ENCODE measurements at places on chromosomes 3 and 15.

GRCh38 chr3:133408366-133408765 is 8.5 kb downstream of the BFSP2 start:
- DNase-seq: no peak

DNA sequence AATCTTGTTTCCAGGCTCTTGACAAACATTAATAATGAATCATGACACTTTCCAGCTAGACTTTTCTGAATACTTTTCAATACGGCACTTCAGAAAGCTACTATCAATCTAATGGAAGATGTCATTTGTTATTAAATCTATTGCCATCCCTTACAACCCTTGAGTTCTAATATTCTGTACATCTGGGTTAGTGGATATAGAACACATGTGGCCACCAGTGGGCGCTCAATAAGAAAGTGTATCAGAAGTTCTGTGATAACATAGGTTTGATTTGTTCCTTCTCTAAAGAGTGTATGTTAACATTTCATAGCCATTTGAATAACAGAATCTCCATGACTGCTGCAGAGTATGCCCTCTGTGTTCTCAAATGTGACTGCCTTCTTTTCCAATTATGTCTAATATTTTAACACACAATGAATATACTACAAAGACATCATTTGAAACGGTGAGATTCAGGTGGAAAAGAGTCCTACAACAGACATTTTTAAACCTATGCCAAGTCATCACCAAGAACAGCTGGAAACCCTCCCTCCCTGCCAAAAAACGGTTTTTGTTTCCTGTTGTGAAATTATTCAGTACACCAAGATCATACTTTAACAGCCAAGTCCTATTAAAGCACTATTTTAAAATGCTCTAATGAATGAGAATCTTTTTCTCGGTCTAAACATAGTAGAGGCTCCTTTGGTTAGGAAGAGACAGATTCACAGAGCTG is 22.2 kb downstream of the ALDH1A2 start:
- DNase-seq: no peak

- no peak for DNase-seq
Measured at GRCh38 chr15:81303244-81304225, 20.4 kb downstream of the STARD5 start.

DNA sequence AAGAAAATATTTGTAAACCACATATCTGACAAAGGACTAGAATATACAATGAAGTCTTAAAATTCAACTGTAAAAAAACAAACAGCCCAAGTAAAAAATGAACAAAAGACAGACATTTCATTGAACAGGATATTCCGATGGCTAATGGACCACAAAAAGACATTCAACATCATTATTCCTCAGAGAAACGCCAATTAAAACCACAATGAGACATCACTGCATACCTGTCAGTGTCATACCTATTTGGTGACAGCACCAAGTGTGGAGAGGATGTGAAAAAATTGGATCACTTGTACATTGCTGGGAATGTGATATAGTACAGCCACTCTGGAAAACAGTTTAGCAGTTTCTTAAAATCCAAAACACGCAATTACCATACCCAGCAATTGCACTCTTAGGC is 29.9 kb upstream of the TJP1 start:
- DNase-seq: no peak

DNA sequence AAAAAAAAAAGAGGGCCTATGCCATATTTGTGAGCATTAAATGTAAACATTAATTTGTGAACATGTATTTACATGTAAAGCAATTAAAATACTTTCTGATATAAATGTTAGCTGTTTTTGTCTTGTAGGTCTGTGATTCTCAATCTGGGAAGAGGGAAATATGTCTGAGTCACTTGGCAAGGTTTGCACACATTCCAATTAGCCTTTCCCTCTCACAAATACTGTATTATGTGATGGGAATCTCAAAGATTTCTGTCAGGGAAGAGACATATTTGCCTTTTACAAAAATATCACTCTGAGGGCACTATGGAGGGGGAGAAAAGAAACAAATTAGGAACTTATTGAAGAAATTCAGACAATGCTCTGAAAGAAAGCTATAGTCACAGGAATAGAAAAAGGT is 483.6 kb downstream of the GBE1 start:
- no peak for DNase-seq

GRCh38 chr3:122427857-122428471 is 12.1 kb upstream of the WDR5B start:
- no peak for DNase-seq

- DNase-seq: no peak
Measured at GRCh38 chr3:187628169-187628568, 42.0 kb downstream of the SST start.

GRCh38 chr15:93524432-93524831 is 435.4 kb upstream of the RGMA start:
- DNase-seq: no peak

GRCh38 chr3:164479406-164479805 is 598.9 kb downstream of the SI start:
- no peak for DNase-seq

DNA sequence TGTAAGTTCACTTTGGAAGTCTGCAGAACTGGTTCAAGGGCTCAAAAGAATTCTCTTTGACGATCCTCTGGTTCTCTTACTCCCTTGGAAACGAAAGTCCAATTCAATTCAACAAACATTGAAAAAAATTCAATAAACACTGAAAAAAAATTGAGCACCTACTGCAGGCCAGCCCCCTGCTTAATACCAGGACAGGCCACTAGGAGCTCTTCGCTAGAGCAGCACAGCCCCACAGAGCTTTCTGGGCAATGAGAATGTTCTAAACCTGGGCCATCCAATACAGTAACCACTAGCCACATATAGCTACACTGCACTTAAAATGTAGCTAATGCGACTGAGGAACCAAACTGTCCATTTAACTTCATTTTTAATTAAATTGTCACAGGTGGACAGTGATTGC is 50.4 kb upstream of the DCLK3 start:
- DNase-seq: no peak

GRCh38 chr15:67405208-67406191 is 115.4 kb upstream of the C15orf61 start:
- DNase-seq: no peak

GRCh38 chr15:33007303-33007855 is 187.1 kb downstream of the FMN1 start:
- no peak for DNase-seq

- no peak for DNase-seq
Measured at GRCh38 chr3:129288446-129288845, 9.8 kb downstream of the HMCES start.

DNA sequence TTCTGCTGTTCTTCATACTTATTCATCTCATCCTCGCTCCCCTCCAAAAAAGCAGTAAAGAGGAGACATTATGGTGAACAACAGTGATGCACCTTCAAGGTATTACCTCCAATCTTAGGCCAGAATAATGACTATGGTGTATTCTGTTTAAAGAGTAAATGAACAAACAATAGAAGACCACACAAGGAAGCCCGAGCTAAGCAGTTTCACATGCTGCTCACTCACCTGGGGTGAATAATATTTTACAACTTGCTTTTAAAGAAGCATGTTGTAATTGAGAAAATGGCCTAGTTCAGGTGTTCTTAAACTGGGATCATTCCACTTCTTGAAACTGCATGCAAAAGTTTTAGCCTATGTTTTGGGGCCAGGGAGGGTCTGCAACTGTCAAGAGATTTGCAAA is 581.2 kb downstream of the FOXP1 start:
- no peak for DNase-seq

GRCh38 chr15:90599116-90599515 is 69.4 kb downstream of the CRTC3 start:
- DNase-seq: no peak

DNA sequence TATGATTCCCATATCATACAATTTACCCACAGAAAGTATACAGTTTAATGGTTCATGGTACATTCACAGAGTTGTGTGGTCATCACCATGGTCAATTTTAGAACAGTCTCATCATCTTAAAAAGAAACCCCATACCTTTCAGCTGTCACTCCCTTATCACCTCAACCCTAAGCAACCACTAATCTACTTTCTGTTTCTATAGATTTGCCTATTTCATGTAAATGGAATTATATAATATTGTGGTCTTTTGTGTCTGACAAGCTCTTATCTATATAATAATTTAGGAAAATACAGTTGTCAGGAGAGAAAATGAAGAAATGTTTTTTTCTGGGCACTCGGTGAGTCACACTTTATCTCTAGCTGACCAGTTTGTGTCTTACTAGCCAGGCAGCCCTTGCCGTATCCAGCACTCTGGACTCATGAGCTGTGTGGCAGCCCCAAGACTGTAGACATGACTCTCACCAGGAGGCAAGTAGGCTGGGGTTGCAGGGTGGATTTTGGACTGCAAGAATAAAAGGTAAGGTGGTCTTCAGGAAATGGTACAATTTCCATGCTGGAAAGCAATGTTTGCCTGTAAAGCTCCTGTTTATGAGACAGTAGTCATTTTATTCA is 234.6 kb downstream of the THRB start:
- DNase-seq: no peak

DNA sequence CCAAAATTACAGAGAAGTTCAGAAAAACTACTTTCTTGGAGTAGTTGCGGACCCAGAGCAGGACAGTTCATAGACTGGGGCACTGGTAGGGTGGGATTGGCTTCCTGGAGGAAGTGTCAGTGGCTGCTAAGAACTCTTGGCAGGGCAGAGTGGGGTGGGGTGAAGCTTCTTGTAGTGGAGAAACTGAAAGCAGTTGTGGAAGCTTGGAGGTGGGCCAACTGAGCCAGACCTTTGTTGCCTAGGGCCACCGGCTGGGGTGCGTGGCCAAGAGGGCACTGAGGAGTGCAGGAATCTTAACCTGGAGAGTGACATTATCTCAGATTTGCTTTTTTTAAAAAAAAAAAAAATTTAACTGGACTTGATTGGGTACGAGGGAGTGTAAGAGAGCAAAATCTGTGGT is 3.1 kb downstream of the KAT2B start:
- DNase-seq: peak; percentile 7

DNA sequence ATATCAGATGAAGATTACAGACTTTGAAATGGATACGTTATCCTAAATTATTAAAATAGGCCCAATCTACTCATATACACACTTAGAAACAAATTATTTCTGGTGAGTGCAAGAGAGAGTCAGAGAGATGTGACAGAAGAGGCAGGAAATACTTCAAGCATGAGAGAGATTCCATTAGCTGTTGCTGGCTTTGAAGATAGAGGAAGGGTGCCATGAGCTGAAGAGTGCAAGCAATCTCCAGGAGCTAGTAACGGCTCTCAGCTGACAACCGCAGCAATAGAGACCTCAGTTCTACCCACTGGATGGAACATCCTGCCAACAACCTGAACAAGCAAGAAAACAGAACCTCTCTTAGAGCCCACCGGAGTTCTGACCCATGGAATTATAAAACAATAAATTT is 270.7 kb upstream of the SLITRK3 start:
- no peak for DNase-seq

- no peak for DNase-seq
Measured at GRCh38 chr15:98321896-98322295, 326.4 kb upstream of the IGF1R start.

DNA sequence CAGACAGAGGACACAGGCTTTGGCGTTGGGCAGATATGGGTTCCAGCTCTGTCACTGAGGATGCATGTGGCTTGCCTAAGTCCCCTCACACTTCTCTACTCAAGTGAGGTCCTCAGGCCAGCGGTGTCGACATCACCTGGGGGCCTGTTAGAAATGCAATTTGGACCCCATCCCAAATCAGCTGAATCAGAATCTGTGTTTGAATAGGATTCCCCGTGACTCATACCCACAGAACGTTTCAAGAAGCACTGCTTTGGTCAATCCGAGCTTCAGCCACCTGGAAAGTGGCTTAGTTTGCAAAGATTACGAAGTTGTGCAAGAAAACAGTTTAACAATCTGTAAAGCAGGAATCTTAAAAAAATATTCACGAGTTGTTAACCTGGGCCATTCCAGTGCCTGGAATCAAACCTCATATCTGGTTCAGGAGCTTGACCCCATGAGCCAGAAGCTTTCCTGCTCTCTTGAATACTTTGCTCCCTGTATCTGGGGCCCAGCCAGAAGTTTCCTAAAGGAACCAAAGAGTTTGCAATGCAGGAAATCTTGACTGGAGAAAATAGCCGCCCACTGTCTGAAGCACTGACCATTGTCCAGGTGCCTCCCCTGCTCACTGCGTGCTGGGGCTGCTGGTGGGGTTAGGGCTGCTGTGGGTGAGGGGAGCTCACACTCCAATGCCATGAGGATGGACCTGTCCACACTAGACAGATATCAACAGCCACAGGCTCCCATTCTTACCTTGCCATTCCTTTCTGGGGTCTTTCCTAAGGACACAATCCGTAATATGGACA is 208.5 kb upstream of the LINGO1 start:
- DNase-seq: no peak

DNA sequence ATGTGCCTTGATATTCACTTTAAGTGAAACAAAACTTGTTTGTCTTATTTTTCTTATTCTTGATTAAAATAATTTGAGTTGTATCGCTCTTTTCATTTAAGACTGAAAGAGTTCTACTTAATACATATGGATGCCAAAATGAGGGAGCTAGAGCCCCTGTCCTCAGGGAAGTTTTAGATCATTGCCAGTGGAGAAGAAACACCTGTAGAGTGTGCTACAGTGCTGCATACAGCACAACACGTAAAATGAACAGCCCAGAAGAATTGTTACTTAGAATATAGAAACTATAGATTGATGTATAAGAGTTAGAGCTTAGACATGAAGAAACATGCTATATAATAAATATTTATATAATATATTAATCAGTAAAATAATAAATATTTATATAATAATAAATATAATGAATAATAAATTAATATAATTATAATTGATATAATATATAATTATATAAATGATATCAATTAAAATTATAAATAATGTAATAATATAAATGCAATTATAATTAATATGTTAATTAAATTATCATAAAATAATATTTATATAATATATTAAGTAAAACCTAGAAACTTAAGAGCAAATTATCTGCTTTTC is 1234.7 kb downstream of the ROBO2 start:
- no peak for DNase-seq

- DNase-seq: no peak
Measured at GRCh38 chr15:92011611-92012367, 158.3 kb downstream of the SLCO3A1 start.

DNA sequence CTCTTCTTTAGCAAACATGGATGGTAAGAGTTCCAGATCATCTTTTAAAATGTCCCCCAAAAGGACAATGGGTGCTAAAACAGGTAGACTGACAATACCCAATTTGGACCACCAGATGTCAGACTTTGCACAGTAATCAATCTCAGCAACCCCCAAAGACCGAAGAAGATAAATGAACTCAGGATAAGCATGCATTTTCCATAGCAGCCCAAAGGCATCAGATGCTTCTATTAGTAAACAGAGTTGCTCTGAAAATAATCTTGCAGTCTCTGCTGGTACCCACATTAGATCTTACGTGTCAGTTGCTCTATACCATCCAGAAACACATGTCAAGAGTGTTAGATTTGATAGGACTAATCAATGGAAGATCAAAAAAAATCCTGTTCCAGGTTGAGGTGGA is 20.6 kb downstream of the MYH15 start:
- no peak for DNase-seq

DNA sequence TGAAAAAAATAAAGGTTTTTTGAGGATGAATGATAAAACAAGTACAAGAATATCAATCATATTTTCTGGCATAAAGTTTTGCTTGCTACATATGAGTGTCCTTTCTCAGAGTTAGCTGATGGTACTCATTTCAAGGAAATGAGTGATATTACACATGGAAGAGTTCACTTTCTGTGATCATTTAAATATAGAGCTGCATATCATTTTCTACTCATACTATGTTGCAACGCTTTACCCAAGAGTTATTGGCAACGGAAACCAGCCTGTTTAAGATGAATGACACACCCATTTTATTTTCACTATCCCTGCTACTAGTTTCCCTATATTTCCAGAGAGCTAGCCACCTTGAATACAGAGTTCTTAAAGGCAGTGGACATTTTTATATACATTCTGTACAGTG is 35.4 kb upstream of the RBMS3 start:
- no peak for DNase-seq

Data from cortex of kidney (tissue), 1 donor.